DND-41 (cell line): ENCODE measurements at places on chromosomes 3 and 15.

DNA sequence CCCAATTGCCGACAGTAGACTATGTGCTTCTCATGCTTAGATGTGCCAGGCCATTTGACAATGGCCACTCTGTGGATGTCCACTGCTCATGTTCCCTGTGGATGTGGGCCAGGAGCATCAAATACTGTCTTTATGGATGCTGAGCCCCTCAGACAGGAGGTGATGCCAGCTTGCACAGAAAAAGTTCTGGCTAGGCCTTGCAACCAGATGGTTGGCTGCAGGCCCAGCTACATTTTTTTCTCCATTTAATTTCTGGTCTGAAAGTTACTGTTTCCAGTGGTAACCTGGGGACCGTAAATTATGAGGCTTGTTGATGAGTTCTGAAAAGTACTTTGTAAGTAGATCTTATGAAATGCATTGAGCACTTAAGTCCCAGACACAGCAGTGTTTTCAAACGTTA, 228.5 kb downstream of the CHL1 start:
- DNase-seq = no peak

DNA sequence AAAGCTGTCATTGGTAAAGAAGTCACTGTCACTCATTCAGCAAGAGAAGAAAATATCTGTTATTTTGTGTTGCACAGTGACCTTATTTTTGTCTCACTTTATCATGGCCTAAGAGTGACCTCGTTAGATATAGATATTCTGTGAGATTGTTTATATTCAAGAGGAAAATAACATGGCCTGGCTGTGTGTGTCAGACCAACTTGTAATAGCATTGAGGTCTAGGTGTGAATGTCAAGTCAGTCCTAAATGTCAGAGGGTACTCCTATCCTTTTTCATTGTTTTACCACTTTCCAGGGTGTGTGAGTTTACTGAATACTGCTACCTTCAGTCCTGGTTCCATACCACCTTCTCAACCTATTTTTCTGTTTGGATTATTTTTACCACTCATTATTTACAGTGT, 18.5 kb upstream of the TM4SF4 start:
- no peak for DNase-seq

GRCh38 chr3:10189557-10190354, 25.0 kb downstream of the IRAK2 start:
- no peak for DNase-seq

DNA sequence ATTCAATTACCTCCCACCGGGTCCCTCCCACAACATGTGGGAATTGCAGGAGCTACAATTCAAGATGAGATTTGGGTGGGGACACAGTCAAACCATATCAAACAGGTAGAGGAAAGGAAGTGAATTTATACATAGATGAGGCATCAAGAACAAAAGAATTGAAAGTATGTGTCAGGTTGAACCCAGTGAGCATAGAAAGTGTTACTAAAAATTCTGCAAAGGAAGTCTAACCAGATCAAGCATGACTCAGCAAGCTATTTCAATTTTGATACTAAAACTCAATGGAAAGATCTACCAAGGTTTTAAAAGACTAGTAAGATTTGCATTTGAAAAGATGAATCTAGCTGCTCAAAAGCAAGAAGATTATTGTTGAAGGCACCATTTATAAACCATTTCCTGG, 323.0 kb downstream of the ROBO2 start:
- DNase-seq = no peak

DNA sequence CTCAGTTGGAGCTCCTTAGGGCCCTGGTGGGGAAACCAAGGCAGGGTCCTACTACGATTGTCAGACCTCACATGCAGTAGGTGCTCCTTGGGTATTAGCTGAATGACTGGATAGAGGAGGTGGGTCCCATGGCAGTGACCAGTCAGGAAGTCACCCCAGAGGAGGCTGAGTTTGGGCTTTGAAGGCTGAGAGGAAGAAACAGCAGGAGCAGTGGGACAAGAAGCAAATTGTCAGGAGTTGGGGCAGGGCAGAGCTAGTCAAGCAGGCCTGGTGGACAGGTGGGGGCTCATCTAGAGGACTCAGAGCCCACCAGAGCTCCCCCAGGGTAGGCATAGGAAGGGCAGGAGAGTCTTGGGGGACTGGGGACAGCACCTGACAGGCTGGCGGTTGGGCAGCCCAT, 3.1 kb downstream of the NBEAL2 start:
- DNase-seq = no peak

GRCh38 chr3:12681943-12682390, 18.1 kb upstream of the RAF1 start:
- DNase-seq = no peak

DNA sequence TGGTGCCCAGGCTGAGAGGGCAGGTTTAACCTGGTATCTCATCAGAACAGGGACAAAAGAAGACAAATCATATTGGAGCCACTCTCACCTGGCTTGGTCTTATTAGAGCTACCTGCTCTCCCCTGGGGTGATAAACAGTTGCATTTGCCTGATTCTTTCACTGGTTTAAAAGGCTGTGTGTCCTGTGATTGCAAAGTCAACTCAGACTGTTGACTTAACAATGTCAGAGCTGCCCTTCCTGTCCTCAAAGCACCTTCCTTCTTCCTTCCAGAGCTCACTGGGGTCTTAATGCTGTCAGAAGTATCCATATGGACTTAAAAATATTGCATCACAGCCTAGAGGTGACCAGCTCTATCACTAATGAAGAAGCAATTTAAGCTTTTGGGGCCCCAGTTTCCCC, 50.5 kb upstream of the MINAR1 start:
- DNase-seq = no peak

DNA sequence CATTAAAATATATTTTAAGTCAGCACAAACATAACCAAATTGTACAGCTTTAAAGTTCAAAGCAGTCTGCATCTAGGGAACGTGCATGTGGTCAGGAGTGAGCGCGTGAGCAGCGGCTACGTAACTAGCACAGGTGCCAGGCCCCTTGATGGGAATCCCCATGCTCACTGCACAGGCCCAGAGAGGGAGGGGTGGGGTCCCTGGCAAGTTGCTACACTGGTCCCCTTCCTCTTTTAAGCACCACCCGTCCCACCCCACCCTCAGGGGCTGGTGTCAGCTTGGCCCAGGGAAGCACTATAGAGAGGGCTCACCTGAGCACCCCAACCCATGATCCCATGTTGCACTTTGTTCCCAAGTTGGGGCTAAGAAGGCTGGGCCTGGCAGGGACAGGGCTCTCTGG, 835 bp upstream of the GMPPB start:
- peak; percentile 37 for DNase-seq

DNA sequence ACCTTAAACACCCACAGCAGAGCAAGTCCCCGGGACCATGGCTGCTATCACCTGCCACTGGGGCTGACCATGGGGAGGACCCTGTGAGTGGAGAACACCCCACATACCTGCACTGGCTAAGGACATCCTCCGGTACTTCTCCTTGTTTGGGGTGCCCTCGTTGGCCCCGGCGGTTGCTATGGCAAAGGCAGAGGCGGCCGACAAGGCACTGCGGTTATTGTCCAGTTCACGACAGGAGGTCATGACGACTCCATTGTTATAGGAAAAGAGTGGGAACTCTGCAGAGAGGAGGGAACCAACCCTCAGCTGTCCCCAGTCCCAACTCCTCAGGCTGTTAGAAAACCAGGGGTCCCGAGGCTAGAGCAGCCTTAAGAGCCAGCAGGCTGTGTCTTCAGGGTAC, 54.8 kb upstream of the CTSH start:
- no peak for DNase-seq

DNA sequence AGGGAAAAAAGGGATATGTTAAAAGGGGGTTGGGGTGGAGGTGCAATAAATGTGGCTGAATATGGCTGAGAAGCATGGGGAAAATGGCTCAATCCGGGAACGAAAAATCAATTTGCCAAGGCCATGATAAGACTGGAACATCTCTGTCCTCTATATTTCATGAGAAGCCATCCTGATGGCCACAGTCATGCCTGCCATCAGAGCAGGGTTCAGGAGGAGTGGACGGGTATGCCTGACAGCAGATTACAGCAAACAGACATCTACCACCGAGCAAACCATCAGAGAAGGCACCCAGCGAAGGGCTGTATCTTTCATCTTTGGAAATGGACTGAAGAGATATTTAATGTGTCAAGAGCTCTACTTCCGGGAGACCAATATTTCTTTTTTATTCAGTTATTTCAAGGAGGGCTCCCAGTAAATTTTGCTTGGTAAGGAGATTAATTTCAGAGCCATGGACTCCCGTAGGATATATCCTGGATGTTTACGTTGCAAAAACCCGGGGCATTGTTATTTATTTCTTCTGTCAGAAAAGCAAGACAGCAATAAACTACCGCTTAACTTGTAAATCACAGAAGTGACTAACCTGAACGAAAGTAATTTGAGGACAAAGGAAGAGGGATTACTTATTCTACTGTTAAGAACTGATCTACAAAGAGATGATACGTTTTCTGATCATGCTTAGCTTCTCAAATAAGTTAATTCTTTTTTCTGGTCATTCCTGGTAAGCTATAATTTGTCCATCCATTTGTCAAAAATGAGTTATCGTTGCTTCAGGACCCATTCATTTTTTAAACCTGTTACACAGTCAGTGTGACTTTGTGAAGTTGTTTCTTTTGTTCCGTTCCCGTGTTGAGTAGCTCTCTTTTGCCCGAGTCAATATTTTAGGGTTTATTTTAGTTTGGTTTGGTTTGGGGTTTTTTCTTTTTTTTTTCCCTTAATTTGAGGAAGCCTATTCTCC, 80.6 kb upstream of the CHD2 start:
- DNase-seq = no peak

DNA sequence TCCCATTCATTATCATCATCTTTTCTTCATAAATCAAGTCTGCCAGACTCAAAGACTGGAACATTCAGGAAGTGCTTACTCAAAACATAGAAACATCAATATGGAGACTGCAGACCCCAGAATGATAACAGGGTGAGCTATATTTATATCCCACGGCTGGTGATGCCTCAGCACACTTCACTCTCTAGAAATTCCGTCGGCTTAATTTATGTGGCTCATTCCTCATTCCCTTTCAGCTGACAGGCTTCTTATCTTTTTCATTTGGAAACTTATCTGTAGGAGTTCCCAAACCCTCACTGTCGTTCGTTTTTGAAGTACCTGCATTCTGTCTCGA, 45.5 kb downstream of the RFTN1 start:
- no peak for DNase-seq

GRCh38 chr3:156448300-156448699, 106.6 kb downstream of the SSR3 start:
- peak; percentile 14 for DNase-seq

DNA sequence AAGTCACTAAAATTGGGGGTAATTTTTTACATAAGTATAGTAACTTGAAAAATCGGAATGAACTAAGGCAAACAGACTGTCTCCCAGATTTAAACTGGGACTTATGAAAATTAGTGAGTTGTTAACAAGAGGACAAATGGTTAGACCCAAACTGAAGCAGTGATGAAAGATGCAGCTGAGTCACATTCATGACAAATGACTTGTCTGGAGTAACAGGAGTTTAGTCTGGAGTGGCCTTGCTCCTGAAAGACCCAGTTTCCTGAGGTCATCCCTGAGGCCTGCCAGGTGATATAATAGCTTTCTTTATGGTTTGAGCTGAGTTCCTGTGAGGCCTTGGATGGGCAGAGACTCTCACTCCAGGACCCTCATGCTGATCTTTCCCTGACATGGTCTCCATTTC, 9.6 kb upstream of the CTDSPL start:
- DNase-seq = no peak

DNA sequence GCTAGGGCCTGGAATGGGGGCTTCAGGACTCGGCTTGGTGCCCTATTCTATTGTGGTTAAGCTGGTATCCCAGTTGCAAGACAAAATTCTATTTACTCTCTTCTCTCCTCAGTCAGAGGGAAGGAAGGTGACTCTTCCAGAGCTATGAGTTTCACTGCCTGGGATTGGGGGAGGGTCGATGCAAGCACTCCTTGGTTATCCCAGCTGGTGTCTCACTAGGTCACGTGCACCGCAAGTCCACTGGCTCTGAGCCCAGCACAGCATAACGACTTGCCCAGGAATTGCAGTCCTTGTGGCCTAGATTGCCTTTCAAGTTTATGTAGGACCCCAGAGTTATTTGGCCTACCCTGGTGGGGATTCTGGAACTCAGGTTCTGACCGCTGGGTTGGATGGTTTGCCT, 958.8 kb downstream of the IGSF11 start:
- no peak for DNase-seq

DNA sequence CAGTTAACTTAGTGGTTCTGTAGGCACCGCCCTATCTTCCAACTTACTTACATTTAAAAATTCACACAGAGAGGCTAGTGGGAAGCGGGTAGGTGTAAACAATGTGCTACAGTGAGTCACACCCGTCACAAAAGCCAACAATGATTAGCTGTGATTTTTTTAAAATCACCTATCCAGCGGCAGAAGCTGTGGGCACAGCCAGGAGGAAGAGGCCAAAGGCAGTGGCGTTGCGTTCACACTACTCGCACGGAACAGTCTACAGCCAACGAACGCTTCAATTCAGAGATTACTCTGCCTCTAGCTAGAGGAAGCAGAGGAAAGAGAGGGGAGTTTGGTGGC, 2.5 kb upstream of the NLGN1 start:
- DNase-seq = no peak

DNA sequence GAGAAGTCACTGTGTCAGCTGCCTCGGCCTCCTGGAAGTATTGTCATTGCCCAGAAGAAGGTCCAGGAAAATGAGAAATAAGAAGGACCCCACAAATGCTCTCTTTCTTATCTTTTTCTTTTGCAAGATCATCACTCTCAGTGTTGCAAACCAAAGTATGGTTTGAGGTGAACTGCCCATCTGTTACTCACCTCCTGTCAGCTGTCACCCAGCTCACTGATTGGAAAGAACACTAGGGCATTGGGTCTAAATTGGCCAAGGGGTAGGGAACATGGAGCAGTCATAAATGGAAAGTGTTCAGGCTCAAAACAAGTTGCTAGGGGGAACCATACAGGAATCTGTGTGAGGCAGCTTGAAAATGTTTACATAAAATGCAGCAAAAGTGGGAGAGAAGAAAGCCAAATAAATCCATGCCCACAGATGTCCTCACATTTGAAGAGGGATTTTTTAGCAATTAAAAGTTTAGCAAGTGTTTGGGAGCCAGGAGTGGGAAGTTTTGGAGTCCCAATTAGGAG, 431.2 kb upstream of the THBS1 start:
- DNase-seq = no peak

- DNase-seq = peak; percentile 65
Measured at GRCh38 chr3:182795389-182795782, 2.1 kb downstream of the ATP11B start.

DNA sequence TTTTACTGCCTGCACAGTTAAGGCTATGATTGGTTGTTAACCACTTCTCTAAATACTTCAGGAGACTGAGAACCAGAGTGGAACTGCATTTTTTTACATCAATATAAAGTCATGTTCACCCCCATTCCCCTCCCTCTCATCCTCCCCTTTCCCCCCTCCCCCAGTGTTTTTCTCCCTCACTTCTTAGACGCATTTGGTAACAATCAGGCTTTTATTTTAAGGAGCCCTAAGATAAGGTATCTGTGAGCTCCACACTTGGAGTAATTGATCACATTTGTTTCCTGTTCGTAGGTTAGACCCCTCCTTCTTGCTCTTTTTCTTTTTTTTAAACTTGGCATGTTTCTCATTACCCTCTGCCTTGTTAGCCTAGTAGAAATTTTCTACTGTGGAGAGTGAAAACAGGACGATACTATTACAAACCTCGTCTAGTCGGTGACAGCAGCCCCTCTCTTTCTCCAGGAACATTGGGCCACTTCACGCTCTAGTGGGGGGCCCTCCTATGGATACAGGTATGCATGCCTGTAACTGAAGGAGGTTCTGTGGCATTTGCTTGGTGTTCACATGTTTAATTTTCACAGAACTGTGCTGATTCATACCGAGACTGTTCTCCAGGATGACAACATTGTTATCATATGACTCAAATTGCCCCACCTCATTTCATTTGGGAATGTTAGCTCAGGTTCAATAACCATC, 314.4 kb downstream of the MECOM start:
- no peak for DNase-seq
